ENCODE measurements at places on chromosomes 3 and 15.

DNA sequence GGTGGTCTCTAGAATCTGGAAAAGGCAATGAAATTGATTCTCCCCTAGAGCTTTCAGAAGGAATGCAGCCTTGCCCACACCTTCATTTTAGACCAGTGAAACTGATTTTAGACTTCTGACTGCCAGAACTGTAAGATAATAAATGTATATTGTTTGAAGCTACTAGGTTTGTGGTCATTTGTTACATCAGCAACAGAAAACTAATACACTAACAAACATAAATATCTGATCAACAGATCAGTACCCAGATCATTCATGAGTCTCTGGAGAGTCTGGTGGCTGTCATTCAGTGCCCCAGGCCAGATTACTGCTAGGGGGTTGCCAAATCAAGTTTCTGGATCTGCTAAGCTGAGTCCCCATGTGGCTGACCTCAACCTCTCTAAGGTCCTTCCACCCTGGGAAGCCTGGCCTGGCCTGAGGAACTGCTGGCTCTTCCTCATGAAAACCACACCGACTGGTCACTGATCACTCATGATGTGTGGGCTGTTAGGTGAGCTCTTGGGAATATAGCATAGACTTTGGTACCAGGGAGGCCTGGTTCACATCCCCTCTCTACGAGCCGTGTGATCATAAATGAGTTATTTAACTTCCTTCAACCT, 11.1 kb upstream of the LACTB start:
- DNase-seq, result no peak

- no peak for DNase-seq
Observed at GRCh38 chr3:186024210-186024609, 84.7 kb downstream of the ETV5 start.

DNA sequence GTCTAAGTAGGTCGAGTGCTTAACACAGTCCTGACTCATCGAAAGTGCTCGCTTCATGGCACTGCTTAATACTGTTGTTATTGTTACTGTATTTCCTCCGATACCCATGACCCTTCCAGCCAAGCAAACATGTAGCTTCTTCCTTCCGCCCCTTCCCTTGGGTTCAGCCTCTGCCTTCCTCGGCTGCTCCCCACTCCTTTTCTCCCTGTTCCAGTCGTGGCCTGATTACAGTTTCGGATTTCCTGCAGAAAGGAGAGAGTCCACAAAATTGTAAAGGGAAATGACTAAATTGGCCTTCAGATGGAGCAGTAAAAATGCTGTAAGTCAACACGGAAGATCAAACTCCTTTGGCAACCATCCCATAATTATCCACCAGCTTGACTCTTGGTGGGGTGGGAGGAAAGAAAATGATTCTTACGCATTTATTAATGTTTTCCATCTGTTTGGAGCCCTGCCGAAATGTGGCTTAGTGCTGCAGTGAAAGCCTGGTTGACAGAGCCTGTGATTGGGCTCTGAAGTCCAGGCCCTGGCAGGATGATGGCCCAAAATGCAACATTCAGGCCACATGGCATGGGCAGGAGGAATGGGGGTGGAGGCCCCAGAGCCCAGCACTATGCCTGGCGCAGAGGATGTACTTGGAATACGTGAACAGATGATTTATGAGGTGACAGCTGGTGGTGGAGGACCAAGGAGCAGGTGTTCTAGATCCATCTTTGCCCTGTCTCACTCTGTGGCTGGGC, 37.6 kb downstream of the FAM3D start:
- no peak for DNase-seq

GRCh38 chr15:56586206-56586605, 121.3 kb upstream of the MNS1 start:
- DNase-seq, result no peak

- DNase-seq, result no peak
Observed at GRCh38 chr15:58616171-58616570, 133.3 kb downstream of the ADAM10 start.

GRCh38 chr3:184580376-184580775, 18.8 kb downstream of the EPHB3 start:
- no peak for DNase-seq

DNA sequence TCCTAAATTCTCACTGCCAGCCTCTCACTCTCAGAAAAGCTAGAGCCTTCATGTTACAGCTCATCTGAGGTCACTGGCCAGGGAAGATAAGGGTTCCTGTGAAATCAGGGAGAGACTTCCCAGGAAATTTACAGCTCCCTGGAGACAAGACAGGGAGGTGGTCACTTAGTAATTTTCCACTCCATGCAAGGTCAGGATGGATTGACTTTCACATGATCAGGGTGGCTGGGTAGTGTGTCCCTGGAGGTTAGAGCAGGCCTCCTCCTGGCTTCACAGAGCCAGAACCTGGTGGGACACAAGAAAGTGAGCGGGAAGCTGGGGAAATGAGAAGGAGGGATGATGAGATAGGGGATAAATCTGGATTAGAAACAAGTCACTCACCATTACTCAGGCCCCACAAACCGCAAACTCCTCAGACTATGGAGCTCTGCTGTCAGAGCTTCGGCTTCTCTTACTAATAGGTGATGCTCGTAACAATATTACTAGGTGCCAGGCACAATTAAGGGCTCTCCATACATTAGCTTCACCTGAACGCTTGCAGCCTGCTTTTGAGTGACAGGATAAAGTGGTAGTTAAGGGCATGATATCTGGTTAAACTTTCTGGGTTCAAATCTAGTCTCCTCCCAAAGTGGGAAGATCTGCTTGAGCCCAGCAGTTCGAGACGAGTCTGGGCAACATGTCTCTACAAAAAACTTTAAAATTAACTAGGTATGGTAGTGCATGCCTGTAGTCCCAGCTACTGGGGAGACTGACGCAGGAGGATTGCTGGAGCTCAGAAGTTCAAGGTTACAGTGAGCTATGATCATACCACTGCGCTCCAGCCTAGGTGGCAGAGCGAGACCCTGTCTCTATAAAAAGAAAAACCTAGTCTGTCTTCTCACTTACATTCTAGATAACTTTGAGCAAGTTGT, 24.9 kb downstream of the DUOX2 start:
- no peak for DNase-seq

Measured in activated gamma-delta T cell treated with anti-CD3 and anti-CD28 coated beads, Interleukin-2, amount 50 U/mL, for 16 hours (primary cell).